SHP77 (cell line): ENCODE measurements at places on chromosomes 2 and 18.
A peak's percentile ranks its signal among the peaks of the same experiment; 100 is the strongest.

- no peak for DNase-seq
Measured at GRCh38 chr2:127570282-127571250, 35.1 kb downstream of the MYO7B start.

DNA sequence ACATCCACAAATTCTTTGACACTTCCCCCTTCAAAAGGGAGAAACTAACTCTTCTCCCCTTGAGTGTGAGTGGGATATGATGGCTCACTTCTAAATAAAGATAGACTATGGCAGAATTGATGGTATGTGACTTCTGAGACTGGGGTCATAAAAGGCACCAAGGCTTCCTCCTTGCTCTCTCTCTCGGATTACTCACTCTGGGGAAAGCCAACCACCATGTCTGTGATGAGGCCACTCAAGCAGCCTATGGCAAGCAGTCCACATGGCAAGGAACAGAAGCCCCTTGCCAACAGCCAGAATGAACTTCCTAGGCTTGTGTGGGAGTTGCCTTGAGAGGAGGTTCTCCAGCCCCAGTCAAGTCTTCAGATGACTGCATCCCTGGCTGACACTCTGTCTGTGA lies 43.6 kb downstream of the KIAA2012 start:
- DNase-seq, result no peak

GRCh38 chr2:84486441-84487115 lies 27.5 kb upstream of the SUCLG1 start:
- DNase-seq, result peak; percentile 13

DNA sequence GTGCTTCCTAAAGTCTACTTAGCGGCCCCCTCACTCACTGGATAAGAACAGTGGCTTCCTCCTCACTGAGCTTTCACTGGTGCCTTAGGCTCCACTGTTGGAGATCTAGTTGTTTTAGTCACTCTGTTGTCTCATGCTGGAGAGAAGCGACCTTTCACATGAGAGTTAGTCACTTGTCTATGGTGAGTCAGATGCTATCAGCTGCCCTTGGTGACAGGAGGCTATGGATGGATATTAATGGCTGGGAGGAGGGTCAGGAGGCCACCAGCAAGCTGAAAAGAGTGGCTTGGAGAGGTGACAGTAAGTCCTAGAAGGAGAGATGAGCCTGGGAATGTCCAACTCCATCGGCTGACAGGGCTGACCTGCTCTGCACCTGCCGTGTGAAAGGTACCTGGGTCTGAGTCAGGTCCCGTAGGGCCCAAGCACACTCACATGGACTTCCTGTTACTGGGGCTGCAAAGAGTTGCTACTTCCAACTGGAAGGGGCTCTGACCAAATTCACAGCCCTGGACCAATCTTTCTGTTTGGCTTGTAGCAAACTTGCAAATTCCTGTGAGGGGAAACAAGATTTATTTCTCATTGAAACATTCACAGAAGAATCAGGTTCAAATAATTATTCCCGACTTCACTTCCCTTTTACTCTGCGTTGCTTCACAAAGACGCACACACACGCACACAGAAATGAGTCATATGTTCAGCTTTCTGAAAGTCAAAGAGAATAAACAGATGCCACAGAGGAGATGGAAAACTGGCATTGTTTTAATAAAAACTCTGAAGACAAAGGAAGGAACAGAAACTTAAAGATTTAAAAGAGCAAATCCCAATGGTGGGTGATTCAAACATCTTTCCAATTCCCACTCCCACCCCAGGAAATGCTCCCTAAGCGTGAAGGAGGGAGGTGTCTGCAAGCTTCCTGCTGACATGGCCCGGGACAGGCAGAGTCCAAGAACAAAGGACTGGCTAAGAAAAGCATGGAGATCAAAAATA lies 203.5 kb upstream of the TWIST2 start:
- no peak for DNase-seq

GRCh38 chr2:121561617-121562268 lies 31.1 kb downstream of the RNU4ATAC start:
- DNase-seq, result no peak

GRCh38 chr2:241110089-241110606 lies 8.1 kb upstream of the MTERF4 start:
- no peak for DNase-seq

GRCh38 chr2:17951563-17951962 lies 73.1 kb downstream of the KCNS3 start:
- DNase-seq, result no peak

DNA sequence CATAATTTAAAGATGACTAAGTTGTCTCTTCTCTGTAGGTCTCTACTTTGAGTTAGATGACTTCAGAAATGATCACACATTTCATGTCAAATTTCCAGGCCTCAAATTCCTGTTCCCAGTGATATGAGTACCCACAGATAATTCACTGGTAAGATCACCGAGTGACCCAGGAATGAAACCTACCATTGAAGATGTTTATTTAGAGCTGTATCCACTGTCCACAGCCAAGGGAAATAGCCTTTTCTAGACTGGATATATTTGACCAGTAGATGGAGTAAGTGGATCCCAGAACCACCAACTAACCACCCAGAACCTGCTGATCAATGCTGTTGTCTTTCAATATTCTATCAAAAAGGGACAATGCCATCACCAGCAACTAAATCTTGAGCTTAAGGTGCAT lies 238.8 kb downstream of the SLC8A1 start:
- DNase-seq, result no peak

DNA sequence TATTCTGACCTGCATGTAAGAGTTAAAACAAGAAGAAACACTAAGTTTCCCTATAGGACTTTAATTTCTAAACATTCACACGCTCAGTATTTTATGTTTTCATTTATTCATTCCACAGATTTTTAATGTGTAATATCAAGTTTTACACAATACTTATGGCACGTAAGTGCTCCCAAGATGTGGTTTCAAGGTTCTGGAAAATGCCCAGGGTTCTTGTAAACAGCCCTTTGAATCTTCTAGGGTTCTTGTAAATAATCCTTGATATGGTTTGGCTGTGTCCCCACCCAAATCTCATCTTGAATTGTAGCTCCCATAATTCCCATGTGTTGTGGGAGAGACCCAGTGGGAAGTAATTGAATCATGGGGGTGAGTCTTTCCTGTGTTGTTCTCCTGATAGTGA lies 383.0 kb downstream of the TXNL1 start:
- DNase-seq, result no peak

- DNase-seq, result no peak
Measured at GRCh38 chr2:171811245-171811628, 82.8 kb downstream of the SLC25A12 start.

DNA sequence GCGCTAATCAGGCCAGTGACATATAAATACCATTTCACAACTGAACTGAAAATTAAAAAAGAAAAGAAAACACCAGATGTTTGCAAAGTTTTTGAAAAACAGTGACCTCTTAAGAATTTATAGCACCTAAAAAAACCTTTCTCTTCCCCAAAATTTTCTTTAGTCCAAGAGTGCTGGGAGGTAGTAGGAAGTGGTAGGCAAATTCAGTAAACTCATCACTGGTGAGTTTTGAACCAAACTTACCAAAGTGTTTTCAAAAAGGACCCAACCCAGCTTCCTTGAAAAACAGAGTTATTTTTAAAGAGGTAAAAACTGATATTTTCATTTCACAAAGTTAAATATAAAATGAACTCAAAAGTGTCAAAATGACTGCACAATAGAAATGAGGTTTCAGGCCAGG lies 90.4 kb downstream of the TMEM247 start:
- no peak for DNase-seq

DNA sequence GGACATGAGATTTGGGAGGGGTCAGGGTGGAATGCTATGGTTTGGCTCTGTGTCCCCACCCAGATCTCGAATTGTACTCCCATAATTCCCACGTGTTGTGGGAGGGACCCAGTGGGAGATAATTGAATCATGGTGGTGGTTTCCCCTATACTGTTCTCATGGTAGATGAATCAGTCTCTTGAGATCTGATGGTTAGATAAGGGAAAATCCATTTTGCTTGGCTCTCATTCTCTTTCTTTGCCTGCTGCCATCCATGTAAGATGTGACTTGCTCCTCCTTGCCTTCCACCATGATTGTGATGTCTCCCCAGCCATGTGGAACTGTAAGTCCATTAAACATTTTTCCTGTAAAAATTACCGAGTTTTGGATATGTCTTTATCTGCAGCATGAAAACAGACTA lies 80.9 kb upstream of the GALNT5 start:
- DNase-seq, result no peak

- no peak for DNase-seq
Measured at GRCh38 chr2:143730155-143730952, 601.1 kb downstream of the ARHGAP15 start.

- no peak for DNase-seq
Measured at GRCh38 chr18:49731860-49732311, 81.4 kb downstream of the ACAA2 start.

DNA sequence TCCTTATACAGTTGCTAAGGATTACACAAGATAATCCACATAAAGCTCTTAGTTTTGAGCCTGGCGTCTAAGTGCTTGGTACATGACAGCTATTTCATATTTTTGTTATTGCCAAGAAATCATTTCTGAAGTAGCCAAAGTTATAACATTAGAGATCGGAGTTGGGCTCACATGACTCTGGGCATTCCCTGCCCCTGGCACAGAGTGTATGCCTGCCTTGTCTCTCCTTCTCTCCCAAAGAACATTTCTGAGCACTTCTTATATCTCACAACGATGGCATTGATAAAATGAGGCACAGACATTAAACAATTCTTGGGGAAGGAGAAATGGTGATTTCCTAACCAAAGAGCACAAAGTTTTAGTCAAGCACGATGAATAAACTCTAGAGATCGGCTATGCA lies 87.7 kb upstream of the DDX18 start:
- no peak for DNase-seq

DNA sequence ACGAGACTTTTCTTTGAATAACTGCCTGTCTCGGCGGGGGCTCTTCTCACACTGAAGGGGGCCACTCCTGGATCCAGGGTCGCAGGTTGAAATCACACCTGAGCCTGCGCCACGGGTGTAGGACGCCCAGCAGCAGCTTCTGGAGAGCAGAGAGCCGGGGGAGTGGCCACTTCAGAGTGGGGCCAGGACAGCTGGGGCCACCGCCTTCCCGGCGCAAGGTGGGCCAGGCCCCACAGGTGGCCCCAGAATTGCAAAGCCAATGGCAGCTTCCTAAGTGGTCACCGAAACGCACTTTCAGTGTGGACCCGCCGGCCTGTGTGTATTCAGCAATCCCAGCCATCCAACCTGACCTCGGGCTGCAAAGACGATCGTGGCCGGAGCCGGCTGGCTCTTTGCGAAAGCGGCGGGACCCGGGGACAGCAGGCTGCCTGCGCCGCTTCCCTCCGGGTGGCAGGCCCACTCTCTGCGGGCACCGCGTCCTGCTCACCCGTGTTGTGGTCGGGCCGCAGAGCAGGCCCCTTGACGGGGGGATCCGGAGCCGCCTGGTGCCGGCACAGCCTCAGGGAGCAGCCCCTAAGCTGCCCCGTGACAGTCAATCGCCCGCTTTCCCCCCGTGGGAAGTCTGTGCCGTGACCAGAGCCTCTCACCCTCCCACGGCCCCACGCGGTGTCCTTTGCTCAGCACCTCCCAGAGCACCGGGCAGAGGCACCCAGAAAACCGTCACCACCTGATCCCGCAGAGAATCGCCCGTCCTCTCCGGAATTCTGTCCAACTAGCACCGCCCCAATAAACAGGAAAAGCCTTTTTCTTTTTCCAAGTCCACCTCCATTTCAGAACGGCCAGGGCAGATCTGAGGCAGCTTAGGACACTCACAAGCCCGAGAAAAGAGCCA lies 144.7 kb downstream of the ZNF516 start:
- DNase-seq, result no peak

GRCh38 chr18:48080546-48080945 lies 150.1 kb upstream of the SMAD2 start:
- DNase-seq, result no peak

GRCh38 chr2:230075988-230076631 lies 7.4 kb upstream of the SLC16A14 start:
- no peak for DNase-seq

DNA sequence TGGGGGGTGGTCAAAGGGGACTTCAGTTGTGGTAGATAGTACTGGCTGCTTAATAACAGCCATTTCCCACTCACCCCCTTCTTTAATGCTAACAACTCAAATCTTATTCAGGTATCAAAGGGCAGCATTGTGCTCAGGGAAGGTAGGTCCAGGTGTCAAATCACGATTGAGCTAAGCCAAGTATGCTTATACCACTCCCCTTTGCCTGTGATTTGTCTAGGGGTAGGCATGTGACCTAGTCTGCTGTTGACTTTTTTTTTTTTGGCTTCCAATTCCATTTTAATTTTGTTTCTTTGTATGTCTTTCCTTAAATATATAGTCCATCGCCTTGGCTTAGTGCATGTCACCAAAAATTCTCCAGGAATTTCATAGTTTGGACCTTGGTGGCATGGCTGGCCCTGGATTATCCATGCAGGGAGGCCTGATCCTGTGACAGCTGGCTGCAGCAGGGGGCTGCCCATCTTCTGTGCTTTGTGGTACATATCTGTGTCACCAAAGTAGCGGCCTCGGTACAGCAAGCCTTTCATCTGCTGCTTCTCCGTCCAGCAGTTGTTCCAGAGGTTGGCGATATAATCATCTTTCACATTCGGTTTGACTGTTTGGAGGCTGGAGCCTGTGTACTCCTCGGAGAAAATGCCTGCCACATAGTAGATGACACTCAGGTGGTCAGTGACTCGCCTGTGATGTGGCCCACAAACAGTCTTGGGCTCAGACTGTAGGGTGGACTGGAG lies 68.1 kb upstream of the SPRED2 start:
- no peak for DNase-seq

DNA sequence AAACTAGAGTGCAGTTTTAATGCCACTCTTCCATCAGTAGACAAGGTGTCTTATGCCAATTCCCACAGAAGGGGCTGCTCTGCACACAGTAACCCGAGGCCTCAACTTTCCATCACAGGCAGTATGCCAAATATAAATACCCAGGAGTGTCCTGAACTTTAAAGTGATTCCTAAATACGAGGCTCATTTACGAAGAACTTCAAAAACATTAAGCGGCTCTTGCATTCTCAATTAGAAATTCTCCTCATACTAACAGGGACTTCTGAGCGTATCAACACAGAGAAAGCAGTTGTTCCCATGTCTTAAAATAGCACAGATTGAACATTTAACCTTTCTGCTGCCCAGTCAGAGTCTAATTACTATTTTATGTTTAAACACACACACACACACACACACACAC lies 638.6 kb downstream of the ERBB4 start:
- peak; percentile 14 for DNase-seq

DNA sequence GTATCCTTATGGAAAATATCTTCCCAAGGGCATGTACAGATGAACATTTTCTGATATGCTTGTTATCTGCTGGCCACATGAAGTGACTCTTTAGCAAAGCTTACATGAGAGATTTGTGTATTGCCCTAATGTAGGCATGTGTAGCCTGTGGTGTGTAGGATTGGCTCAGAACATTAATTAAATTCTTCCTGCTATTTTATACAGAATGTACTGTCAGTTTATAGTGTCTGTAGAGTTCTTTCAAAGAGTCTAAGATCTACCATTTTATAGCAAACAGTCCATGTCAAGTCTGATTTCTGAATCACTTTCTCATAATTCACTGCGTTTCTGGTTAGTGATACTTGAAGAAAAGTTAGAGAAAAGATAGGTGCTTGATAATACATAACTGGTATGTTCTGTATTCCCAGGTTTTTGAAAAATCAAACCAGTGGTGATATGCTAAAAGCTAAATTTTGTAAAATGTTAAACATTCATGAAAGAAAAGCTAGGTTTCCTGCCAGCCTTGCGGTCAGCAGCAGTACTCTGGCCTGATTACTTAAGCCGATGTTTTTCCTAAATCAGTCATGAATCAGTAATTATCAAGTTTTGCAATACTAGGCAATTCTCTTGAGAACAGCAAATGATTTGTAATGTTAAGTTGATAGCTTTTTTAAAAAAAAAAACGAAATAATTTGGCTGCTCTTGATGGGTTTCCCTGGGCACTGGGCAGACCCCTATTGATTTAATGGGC lies 30.9 kb upstream of the EFEMP1 start:
- no peak for DNase-seq

GRCh38 chr2:204356151-204356641 lies 189.1 kb upstream of the PARD3B start:
- no peak for DNase-seq
